ENCODE measurements at places on chromosomes 11 and 22. TPM values are rescaled to one million over a fixed set of nuclear protein-coding genes. Genes with fewer than 3 reads are reported as not detected.

LRRC4C gene
- total RNA-seq = 25.6 TPM

TRIM49 gene
- total RNA-seq = not detected

SHISAL1 gene
- total RNA-seq = 8.2 TPM

TRIM6 gene
- 3.3 TPM for total RNA-seq

LINC01488 gene
- total RNA-seq = not detected

DNA sequence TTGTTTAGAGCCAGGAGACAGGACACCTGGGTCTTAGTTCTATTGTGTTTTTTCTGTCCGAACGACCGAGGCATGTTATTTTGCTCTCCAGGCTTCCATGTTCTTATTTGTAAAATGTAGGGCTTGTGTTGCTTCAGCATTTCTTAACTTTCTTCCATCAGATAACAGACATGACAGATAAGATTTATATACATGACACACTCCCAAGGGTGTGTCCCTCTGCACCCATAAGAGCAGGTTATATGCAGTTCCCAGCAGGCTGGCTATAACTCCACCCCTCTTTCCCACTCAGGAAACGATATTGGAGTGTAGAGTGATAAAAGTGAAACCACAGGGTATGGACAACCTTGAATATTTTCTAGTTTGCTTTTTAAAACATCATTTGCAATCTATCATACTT, 65.8 kb downstream of the APIP start:
- no peak for DNase-seq

GRCh38 chr22:38272373-38273134, at the start of gene TMEM184B:
TSS of gene TMEM184B (minus strand) at chr22:38273010. CDS start at chr22:38247961, 25,049 bp downstream.
- DNase-seq = peak; percentile 78

DNA sequence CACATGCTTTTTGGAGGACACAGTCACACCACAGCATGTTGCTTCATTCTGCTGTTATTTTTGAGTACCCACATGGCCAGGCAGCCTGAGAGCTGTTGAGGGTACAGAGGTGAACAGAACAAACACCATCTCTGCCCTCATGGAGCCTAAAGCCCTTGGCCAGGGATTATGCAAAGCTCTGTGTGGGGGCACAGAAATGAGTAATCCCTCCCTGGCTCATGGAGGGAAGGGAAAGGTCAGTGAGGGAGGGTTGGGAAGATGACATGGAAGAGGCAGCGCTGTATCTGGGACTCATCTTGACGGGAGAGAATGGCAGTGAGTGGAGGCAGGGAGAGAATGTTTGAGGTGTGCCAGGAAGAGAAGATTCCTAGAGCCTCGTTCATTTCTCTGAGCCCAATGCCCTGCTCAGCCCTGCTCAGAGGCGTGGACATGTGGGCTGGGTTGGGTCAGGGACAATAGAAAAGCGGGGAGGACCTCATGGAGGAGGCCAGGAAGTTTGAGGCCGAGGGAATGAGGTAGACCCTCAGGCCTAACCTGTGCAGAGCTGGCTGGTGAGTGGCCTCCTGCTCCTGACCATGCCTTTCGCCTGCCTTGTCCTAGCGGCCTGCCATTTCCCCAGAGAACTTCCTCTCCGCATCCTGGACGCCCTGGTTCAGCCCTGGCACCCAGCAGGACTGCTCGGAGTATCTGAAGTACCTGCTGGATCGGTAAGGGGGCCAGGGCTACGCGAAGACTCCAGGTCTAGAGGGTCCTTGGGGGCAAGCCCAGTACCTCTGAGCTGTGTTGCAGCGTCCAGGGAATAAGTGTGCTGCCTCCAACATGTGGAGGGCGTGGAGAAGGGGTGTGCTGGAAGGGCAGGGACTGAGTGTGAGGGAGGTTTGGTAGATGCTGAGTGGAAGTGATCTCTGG, 19.8 kb downstream of the USP35 start:
- DNase-seq = no peak

DNA sequence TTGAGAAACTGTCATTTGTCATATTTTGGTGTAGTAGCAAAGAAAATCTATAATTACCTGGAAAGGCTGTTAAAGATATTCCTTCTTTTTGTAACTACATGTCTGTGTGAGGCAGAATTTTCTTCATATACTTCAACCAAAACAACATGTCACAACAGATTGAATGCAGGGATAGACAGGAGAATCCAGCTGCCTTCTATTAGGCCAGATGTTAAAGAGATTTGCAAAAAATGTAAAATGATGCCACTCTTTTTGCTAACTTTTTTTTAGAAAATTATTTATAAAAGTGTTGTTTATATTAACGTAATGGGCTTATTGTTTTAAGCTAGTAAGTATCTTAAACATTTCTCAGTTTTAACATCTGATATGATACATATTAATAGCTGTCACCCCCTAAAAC, 12.7 kb downstream of the DGKZ start:
- no peak for DNase-seq

DNA sequence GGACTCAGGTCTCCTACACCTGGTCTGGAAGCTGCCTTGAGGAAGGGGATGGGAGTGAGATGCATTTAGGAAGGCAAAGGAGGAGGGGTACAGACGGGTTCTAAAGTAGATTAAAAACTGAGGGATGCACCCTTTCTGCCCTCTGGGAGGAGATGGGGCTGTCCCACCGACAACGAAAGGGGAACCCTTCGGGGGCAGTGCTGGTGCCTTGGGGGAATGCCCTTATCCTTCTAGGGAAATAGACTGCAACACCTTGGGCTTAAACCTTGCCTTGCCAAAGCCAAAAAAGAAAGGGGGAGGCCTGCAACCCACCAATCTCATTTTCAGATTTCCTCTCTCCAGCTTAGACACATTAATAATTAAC, 89.8 kb downstream of the PLEKHA7 start:
- no peak for DNase-seq

- no peak for DNase-seq
Observed at GRCh38 chr22:44395118-44396005, 82.6 kb upstream of the SHISAL1 start.

Measured in spinal cord (tissue), 10 donors.